ENCODE measurements at places on chromosomes 1 and 21.

DNA sequence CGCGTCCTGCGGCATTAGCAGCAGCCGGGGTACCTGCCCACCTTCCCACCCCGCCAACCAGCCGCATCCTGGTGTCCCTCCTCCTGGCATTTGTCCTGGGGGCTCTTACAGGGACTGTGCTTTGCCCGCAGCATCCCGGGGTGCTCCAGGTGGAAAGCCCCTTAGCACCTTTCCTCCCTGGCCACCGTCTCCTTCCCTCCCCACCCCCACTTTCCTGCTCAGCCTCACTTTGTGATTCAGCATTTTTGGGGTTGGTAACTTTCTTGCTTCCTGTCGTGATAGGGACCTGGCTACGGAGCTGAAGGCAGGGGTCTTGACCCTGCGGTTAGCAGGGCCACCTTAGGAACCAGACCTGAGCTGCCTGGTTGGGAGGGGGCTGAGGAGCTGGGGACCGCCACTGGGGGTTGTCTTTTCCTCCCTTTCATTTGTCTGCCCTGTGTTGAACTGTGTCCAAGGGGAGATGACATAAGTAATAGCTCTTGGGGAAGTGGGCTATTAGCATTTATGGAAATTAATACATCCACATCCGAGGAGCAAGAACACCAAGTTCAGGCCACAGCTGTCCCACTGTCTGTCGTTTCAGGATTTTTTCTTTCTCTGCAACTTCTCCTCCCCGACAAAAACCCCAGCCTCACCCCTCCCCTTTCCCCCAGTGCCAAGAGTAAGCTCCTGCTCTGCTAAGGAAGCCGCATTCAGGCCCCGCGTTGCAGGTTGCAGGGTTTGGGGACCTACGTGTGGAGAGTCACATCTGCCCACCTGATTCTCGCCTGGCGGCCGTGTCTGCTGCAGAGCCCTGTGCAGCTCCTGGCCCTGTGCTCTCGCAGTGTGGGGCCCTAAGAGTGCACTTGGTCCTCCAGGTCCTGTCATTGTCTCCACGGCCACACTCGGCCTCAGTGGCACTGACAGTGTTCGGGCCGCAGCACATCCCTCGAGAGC, 1.6 kb upstream of the NPHP4 start:
- peak; percentile 67 for DNase-seq

- DNase-seq = no peak
Measured at GRCh38 chr1:54442185-54442584, 36.0 kb upstream of the SSBP3 start.

GRCh38 chr1:23403038-23403336, 21.6 kb downstream of the TCEA3 start:
- no peak for DNase-seq

- DNase-seq = no peak
Measured at GRCh38 chr1:35449334-35450008, 107.7 kb downstream of the KIAA0319L start.

- DNase-seq = no peak
Measured at GRCh38 chr1:30478799-30479563, 244.4 kb downstream of the MATN1 start.

- no peak for DNase-seq
Measured at GRCh38 chr21:31078216-31078615, 39.9 kb upstream of the KRTAP19-8 start.

DNA sequence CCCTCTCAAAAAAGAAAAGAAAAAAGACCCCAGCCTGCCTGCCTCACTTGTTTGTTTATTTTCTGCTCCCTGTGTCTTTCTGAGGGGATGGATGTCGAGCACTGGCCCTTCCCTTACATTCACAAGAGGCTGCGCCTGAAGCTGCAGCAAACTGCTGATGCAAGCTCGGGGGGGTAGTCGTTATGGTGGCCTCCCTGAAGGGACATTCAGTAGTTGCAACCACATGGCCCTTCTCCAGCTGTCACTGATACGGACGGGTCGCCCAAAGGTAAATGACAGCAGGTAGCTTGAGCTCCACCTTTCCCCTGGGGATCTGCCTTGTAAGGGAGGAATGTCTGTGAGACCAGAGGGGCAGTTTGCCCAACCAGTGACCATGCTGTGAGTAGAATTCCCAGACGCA, 17.7 kb downstream of the PLEKHM2 start:
- DNase-seq = no peak

- no peak for DNase-seq
Measured at GRCh38 chr1:7656557-7657215, 114.4 kb upstream of the VAMP3 start.

DNA sequence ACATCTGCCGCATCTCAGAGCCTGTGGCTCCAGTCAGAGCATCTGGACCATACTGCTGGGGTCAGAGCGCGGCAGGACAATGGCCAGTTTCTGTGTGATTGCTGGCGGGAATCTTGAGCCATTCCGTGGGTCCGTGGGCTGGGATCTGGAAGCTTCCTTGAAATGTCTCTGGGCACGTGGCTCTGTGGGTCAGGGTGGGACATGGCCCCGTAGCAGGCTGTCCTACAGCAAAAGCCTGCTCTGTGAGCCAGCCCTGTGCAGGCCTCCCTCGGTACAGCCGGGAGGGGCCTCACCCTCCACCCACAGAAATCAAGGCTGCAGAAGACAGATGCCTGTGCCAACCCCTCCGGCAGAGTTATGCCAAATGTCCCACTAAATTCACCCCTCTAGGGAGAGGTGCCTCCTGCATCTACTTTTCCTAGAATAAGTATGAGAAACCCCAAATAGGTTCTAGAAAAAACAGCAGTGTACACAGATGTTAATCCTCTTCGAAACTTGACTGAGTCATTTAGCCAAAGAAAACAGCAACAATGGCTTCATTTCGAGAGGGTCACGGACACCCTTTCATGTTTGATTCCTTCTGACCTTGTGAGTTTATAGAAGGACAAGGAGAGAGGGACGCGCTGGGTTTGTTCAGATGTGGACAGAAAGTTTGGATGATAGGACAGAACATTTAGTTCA, 27.8 kb downstream of the COL18A1 start:
- no peak for DNase-seq
